ENCODE measurements at places on chromosomes 4 and X. TPM values are rescaled to one million over a fixed set of nuclear protein-coding genes. Genes with fewer than 3 reads are reported as not detected.

Gene CD40LG
- total RNA-seq = not detected

Gene USP17L21
- not detected for total RNA-seq

Gene TMEM144
- total RNA-seq = 2.7 TPM

Gene GPR119
- not detected for total RNA-seq

Gene WDR1
- total RNA-seq = 208 TPM

Gene REELD1
- not detected for total RNA-seq

Gene FABP2
- not detected for total RNA-seq

Gene MAOB
- 0.14 TPM for total RNA-seq

Gene EFHC2
- total RNA-seq = 0.38 TPM

Gene TREX2
- total RNA-seq = 1.8 TPM

Gene C4orf50
- not detected for total RNA-seq

Gene RAB40AL
- not detected for total RNA-seq

Gene DKK2
- not detected for total RNA-seq

Gene TLR7
- total RNA-seq = not detected

Gene SSX1
- not detected for total RNA-seq

Gene ADH1A
- total RNA-seq = not detected

Gene SMIM10
- 0.20 TPM for total RNA-seq

Gene RASGEF1B
- not detected for total RNA-seq

Gene ABLIM2
- 6.4 TPM for total RNA-seq

Gene SORBS2
- total RNA-seq = 0.85 TPM

Gene SLC9B1
- not detected for total RNA-seq

Gene TMPRSS11D
- total RNA-seq = not detected

Gene AVPR2
- not detected for total RNA-seq

Gene MMRN1
- total RNA-seq = not detected

Gene GAGE12E
- not detected for total RNA-seq

Gene ESX1
- total RNA-seq = not detected

Gene ENPEP
- 0.01 TPM for total RNA-seq

Gene VCX
- total RNA-seq = not detected

Gene NUDT10
- total RNA-seq = 1.2 TPM

Gene SOD3
- total RNA-seq = not detected

Gene IL15
- total RNA-seq = 15.4 TPM

Measured in A549 treated with Hydrocortisone at 1 μM for 4 hours (cell line).